ENCODE measurements at places on chromosomes 3 and 15.

GRCh38 chr3:55891106-55891505, 404.0 kb upstream of the WNT5A start:
- no peak for DNase-seq

DNA sequence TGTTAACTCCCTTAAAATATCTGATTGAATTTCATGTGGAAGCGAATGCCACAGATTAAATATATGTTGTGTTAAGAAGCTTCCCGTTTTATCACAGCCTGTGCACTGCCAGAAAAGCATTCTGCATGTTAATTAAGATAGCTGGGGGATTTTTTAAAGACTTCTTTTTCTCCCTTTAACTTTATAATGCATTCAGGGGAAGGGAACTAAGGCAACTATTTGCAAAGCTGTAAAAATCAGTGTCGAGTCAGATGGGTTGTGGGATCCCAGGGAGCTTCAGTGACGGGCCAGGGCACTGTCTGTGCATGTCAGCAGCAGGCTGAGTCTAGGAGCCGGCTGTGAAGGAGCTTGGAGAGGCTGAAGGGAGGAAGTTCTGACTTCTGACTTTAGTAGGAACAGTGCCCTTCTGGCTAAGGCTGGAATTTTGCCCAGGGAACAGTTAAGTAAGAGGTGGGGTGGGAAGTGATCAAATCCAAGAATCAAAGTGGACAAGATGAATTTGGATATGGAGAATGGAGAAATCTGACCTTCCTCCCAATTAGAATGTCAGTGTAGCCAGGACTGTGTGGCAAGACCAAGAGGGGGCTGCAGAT, 77.7 kb downstream of the ABHD5 start:
- DNase-seq, result no peak

DNA sequence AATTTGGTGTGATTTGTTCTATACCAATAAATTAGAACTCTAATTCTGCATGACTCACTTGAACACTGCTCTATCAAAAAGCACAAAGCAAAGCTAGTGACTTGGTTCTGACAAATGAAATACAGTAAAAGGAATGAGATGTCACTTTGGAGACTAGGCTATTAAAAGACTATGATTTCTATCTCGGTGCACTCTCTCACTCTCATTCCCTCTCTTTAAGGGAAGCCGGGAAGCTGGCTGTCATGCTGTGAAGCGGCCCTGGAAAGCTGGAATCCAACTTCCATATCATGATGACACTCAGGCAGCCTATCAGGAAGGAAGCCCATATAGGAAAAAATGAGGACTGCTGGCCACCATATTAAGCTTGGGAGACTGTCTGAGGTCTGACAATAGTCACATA, 590.1 kb upstream of the CBLB start:
- no peak for DNase-seq

GRCh38 chr15:65373163-65373651, 4.6 kb downstream of the IGDCC3 start:
- DNase-seq, result peak; percentile 58

GRCh38 chr15:40454904-40455391, 14.2 kb downstream of the BAHD1 start:
- no peak for DNase-seq

Measured in NCI-H526 (cell line).